ENCODE measurements at places on chromosomes 5 and 9.

DNA sequence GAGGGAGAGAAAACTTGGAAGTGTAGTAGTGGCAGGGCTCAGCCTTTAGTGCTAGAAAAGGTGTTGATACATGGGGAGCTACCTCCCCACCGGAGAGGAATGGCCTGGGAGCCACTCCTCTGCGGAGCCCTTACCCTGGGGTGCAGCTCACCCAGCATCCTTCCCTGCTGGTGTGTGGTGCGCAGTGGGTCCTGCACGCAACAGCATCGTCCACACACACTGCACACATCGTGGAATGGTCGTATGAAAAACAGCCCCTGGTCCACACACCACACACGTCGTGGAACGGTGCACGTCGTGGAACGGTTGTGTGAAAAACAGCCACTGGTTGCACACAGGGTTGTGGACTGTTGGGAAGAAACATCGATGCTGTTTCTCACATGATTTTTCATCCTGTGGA is 16.1 kb upstream of the AHRR start:
- DNase-seq: no peak

DNA sequence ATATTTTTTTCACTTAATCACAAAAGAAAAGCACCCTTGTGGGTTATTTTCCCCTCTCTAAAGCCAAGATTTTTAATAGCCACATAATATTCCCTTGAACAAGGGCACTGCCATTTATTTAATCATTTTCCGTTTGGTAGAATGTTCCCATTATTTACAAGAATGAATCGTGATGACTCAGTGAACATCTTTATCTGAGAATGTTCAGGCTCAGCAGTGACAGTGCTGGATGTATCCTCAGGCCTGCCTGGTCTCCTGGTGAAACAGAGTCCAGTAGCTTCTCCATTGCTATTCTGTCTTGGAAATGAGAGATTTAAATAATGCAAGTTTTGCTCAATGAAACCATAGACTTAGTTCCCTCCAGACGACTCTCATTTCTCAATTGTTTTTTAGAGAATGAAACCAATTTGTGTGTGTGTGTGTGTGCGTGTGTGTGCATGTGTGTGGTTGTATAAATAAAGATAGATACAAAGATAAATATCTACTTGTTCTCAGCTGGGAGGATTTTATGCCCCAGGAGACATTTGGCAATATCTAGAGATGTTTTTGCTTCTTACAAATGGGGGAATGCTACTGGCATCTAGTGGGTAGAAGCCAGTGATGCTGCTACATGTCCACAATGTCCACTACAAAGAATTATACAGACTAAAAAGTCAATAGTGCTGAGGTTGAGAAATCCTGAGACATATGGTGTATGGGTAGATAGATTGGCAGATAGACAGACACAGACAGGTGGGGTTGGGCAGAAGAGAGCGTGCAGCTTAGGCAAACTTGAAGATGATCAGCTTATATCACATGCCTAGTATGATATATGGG is 55.0 kb downstream of the PAPPA start:
- DNase-seq: no peak

DNA sequence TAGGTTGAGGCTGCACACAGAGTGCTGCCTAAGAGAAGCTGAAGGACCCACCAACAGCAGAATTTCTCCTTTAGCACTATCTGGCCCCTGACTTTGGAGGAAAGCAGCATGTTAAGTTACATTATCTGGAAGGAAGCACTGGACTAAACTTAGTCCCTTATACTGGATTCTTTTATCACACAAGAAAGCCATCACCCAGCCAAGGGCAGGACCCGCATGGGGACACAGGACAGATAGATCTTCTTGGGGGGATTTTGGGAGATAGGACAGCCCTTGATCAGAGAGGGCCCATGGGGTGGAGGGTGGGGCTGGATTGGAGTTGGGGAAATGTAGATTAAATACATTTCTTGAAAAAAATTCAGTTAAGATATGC is 14.4 kb downstream of the ANKRD33B start:
- DNase-seq: no peak

DNA sequence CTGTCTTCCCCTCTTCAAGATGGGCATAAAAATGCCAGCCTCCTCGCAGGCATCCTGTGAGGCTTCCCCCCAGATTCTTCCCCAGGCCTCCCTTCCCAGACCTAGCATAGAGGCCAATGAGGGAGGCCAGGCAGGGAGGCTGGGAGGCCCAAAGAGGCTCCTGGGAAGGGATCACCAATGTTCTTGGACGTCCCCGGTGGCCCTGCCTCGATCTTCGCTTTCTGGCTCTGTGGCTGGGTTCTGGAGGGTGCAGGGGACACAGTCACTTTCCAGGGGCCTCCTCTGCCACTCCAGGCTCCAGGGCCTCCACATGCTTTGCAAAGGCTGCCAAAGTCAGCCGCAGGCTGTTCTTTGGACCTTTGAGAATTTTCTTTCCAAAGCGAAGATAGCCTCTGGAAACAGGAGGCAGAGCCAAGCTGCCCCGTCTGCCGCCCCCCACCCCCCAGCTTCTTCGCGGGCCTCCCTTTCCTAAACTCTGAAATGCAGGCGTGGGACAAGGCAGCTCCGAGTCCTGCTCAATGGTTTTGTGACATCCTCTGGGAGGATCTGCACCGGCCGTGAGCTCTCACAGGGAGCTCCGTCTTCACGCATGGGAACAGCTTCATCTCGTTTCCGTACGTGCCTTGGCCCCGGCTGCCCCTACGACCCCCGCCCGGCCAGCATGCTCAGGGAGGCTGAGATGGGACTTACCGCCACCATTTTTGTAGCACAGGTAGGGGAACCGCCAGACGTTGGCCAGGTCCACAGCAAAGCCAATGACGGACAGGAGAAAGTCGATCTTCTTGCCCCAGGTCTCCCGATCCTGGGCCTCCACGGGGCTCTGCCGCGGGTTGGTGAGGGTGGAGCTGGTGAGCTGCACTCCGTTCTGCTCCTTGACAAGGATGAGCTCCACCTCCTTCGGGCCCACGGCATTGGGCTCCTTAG is 2.8 kb downstream of the SLC6A3 start:
- no peak for DNase-seq

DNA sequence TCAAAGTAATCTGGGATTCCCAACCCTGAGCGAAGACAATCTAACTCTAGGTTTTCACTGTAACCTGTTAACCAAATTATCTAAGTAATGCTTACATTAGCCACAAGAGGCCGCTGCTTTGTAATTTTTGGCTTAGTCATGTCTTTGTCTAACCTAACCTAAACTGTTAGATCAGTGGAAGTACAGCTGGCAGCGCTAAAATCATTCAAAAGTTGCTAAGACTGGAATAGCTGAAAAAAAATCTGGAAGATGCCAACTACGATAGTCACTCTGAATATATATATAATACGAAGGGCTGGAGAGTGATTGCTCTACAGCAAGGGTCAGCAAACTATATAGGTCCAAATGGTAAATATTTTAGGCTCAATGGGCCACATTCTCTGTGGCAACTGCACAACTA is 60.2 kb downstream of the FBXO38 start:
- peak; percentile 63 for DNase-seq

DNA sequence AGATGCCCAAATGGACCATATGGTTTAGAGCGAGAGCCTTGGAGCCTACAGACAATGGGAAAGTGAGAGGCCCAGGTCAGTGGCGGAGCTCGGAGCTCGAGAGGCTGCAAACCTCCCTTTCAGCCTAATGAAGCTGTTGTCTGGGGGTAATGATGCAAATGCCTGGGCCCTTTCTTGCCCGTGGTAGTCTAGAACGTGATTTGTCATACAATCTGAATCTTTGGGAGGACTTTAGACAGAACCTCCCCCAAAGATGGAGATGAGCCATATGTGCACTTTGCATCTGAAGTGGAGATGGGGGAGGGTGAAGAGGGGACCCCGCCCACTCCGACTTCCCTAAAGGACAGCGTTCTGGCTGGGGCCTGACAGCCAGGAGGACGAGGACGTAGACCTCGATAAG is 10.3 kb upstream of the NEUROG1 start:
- DNase-seq: no peak

- DNase-seq: peak; percentile 3
Observed at GRCh38 chr5:88952996-88953643, 70.1 kb upstream of the MEF2C start.

GRCh38 chr5:80686757-80687156 is 32.0 kb upstream of the DHFR start:
- peak; percentile 19 for DNase-seq

GRCh38 chr5:14193496-14193895 is 50.4 kb downstream of the TRIO start:
- DNase-seq: no peak

- DNase-seq: no peak
Observed at GRCh38 chr5:69275563-69275962, 40.9 kb downstream of the CDK7 start.

DNA sequence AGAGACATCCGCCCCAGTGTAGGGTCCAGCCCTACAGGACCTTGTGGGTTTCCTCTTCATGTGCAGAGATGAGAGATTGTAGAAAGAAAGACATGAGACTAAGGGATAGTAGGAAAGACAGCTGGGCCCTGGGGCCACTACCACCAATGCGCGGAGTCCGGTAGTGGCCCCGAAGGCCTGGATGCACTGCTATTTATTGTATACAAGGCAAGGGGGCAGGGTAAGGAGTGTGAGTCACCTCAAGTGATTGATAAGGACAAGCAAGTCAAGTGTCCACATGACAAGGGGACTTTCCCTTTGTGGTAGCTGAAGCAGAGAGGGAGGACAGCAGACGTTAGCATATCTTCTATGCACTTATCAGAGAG is 6.2 kb upstream of the TMEM141 start:
- no peak for DNase-seq

- DNase-seq: peak; percentile 58
Observed at GRCh38 chr5:119578937-119579336, 50.4 kb upstream of the FAM170A start.

- no peak for DNase-seq
Observed at GRCh38 chr5:33306758-33307157, 134.0 kb upstream of the TARS1 start.

GRCh38 chr5:151913425-151913824 is 11.2 kb downstream of the GLRA1 start:
- no peak for DNase-seq

DNA sequence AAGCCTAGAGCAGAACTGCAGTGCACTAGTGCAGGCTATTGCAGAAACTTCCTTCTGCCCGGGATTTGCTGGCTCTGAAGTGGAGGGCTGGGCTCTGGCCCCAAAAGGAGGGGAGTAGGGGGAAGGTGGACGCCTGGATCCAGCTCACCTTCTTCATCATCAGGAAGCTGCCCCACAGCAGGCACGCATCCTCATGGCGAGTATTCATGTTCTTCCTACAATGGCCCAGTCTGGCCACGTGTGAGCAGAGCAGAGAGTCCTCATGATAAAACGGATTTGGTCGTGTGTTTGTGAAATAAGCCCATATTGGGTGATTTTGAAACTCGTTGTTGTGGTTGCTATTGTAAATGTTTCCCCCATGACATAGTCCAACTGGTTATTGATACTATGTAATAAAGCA is 8.2 kb upstream of the GLIPR2 start:
- DNase-seq: no peak

- no peak for DNase-seq
Observed at GRCh38 chr5:133472829-133473228, 139.5 kb downstream of the FSTL4 start.

DNA sequence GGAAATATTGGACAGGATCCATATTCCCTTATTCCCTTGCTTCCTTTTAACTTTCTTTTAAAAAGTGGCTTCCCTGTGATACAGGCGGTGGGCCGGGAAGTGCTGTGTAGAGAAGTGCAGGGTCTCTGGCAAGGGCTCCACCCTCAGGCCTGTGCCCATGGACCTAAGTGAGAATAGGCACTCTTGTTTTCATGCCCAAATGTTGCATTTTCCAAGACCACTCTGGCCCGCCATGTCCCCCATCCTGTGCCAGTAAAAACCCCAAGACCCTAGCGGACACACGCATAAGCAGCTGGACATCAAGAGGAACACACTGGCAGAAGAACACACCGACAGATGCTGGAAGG is 193.4 kb downstream of the FBXL7 start:
- DNase-seq: no peak

DNA sequence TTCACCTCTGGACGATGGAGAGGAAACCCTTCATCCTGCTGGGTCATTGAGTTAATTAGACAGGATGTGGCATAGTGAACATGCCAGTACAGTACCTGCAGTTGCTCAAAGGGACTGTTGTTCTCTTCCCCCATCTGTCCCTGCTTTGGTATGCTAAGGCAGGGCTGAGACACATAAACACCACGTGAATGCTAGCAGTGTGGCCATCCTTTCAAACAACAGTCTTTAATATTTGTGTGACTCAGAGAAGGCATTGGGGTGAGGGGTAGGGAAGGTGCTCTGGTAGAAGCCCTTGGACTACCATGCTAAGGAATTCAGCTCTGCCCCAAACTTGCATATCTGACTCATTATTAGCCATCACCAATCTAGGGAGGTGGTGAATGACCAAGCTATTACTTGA is 180.2 kb upstream of the ZNF618 start:
- DNase-seq: no peak

GRCh38 chr9:107566611-107567061 is 77.1 kb upstream of the KLF4 start:
- no peak for DNase-seq

GRCh38 chr5:98108497-98108896 is 665.0 kb upstream of the RGMB start:
- no peak for DNase-seq

DNA sequence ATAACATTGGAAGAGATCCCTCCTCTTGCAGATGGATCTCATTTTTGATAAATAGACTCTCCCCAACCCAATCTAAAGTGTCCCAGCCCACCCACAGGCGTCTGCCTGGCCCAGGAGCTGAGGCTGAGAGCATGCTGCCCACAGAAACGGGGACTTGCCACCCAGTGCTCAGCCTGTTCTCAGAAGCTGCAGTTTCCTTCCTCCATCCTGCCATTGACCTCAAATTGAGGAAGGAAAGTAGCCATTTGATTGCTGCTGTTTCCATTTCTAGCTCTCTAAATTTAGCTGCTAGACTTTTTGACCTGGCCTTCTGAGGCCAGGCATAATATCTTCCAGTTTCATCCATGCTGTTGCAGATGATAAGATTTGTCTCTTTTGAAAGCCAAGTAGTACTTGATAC is 31.1 kb upstream of the FRMD3 start:
- DNase-seq: no peak

- peak; percentile 76 for DNase-seq
Observed at GRCh38 chr9:119761812-119762211, 392.6 kb upstream of the BRINP1 start.

GRCh38 chr9:129944506-129945116 is 98.4 kb downstream of the FNBP1 start:
- peak; percentile 10 for DNase-seq

GRCh38 chr5:151923866-151924476 is 680 bp downstream of the GLRA1 start:
- no peak for DNase-seq

- DNase-seq: no peak
Observed at GRCh38 chr5:20040901-20041300, 52.9 kb upstream of the CDH18 start.

- no peak for DNase-seq
Observed at GRCh38 chr5:137560420-137560819, 61.3 kb upstream of the SPOCK1 start.

Measured in OCI-LY7 (cell line).